ENCODE measurements at places on chromosomes 6 and 20. TPM values are rescaled to one million over a fixed set of nuclear protein-coding genes. Genes with fewer than 3 reads are reported as not detected.

Gene ME1
- total RNA-seq = 14.5 TPM

Gene C20orf144
- total RNA-seq = 0.45 TPM

DNA sequence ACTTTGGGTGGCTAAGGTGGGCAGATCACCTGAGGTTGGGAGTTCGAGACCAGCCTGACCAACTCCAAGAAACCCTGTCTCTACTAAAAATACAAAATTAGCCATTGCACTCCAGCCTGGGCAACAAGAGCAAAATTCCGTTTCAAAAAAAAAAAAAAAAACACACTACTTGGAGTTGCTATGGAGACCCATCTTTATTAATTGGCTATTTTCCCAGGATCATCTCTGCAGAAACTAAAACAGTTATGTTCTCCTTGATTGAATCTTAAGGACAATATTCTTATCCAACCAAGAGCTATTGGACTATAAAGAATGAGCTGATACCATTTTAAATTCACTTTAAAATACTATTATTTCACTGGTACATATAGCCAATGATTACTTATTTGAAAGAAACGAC lies 14.7 kb downstream of the AKIRIN2 start:
- H3K36me3 ChIP-seq = no peaks in the 10 kb centered on the region
- H3K27me3 ChIP-seq = no peaks in the 10 kb centered on the region
- no peak overlapping the region for H3K27ac ChIP-seq
- no peak for DNase-seq
- no peak overlapping the region for H3K4me3 ChIP-seq

Gene PGC
- total RNA-seq = not detected

Data from Calu3 (cell line).